Esophagus (tissue), 2 donors: ENCODE measurements at places on chromosomes 7 and 10. TPM values are rescaled to one million over a fixed set of nuclear protein-coding genes. Genes with fewer than 3 reads are reported as not detected.

Gene CCDC172
- not detected for polyA plus RNA-seq

Gene SH2D4B
- polyA plus RNA-seq, result not detected

Gene GDF2
- not detected for polyA plus RNA-seq

Gene CRHR2
- polyA plus RNA-seq, result 0.04 TPM

Gene GTPBP10
- 9.4 TPM for polyA plus RNA-seq

Gene TEX36
- not detected for polyA plus RNA-seq

Gene ASIC3
- polyA plus RNA-seq, result 4.2 TPM

Gene FFAR4
- 0.08 TPM for polyA plus RNA-seq

Gene CPVL
- 4.6 TPM for polyA plus RNA-seq

Gene OR6B1
- not detected for polyA plus RNA-seq

Gene ANKRD16
- polyA plus RNA-seq, result 4.7 TPM

Gene UCMA
- polyA plus RNA-seq, result not detected

Gene MEPCE
- 21.8 TPM for polyA plus RNA-seq

Gene ITGB8
- polyA plus RNA-seq, result 4.2 TPM

Gene INHBA
- 0.42 TPM for polyA plus RNA-seq

Gene TDRD1
- polyA plus RNA-seq, result 0.08 TPM

Gene BLNK
- polyA plus RNA-seq, result 51.1 TPM
